ENCODE measurements at places on chromosomes 7 and 10. TPM values are rescaled to one million over a fixed set of nuclear protein-coding genes. Genes with fewer than 3 reads are reported as not detected.

GRCh38 chr7:127904670-127904985 lies 126.6 kb downstream of the LRRC4 start:
- no peak overlapping the region for H3K4me3 ChIP-seq
- peaks cover 6% of the 10 kb centered on the region for H3K36me3 ChIP-seq
- H3K27me3 ChIP-seq: no peaks in the 10 kb centered on the region
- H3K4me1 ChIP-seq: peaks cover 21% of the 10 kb centered on the region
- no peak overlapping the region for H3K27ac ChIP-seq
- no peak for DNase-seq

DNA sequence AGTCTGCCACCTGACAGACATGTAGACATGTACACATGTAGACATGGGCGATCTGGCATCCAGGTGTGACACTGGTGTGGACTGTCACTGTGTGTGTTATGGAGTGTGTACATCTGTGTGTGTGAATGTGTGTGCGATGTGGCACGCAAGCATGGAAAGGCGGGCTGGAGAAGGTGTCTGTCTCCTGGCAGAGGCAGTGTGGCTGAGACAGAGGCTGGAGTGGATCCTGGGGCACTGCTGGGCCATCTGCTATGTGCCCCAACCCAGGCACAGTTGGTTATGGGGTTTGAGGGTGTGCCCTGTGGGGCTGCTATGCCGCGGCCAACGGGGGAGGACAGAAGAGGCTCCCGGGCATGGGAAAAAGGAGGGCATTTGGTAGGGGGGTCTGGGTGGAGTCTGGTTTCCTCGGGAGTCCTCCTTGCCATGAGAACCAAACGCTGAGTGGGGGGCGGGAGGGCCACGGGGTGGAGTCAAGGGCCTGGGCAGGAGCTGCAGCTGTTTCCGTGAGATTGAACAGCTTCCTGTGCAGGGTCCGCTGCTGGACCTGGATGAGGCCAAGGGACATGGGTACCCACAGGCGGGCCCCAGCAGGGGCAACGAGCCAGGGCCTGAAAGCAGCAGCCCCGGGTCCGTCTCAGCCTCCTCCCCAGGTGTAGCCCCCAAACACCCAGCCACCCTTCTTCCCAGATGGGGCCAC lies 1.3 kb downstream of the ELN start:
- peaks cover 10% of the 10 kb centered on the region for H3K4me1 ChIP-seq
- peaks cover 63% of the 10 kb centered on the region for H3K27me3 ChIP-seq
- no peaks in the 10 kb centered on the region for H3K36me3 ChIP-seq
- H3K4me3 ChIP-seq: no peak overlapping the region
- H3K27ac ChIP-seq: no peak overlapping the region
- DNase-seq: no peak

- no peaks in the 10 kb centered on the region for H3K27me3 ChIP-seq
- H3K27ac ChIP-seq: no peak overlapping the region
- no peak for DNase-seq
Measured at GRCh38 chr10:123417414-123417813, 248.7 kb upstream of the GPR26 start.

GRCh38 chr7:90817846-90818245 lies 221.7 kb downstream of the CDK14 start:
- no peaks in the 10 kb centered on the region for H3K27me3 ChIP-seq
- no peaks in the 10 kb centered on the region for H3K36me3 ChIP-seq
- no peak overlapping the region for H3K4me3 ChIP-seq
- no peak overlapping the region for H3K27ac ChIP-seq

The CDNF gene
- polyA plus RNA-seq: 1.1 TPM

The CLDN3 gene
- polyA plus RNA-seq: not detected

GRCh38 chr7:132575419-132575981 lies 770 bp downstream of the PLXNA4 start:
- peaks cover 84% of the 10 kb centered on the region for H3K27me3 ChIP-seq
- peaks cover 3% of the 10 kb centered on the region for H3K4me1 ChIP-seq
- no peaks in the 10 kb centered on the region for H3K36me3 ChIP-seq
- H3K27ac ChIP-seq: no peak overlapping the region
- DNase-seq: no peak
- H3K4me3 ChIP-seq: no peak overlapping the region

- peaks cover 20% of the 10 kb centered on the region for H3K27me3 ChIP-seq
- no peak overlapping the region for H3K4me3 ChIP-seq
- H3K4me1 ChIP-seq: no peaks in the 10 kb centered on the region
Measured at GRCh38 chr7:117478836-117479224, 995 bp upstream of the CFTR start.

- no peak overlapping the region for H3K4me3 ChIP-seq
- peaks cover 6% of the 10 kb centered on the region for H3K27me3 ChIP-seq
- H3K27ac ChIP-seq: no peak overlapping the region
- no peak for DNase-seq
- H3K4me1 ChIP-seq: no peaks in the 10 kb centered on the region
- H3K36me3 ChIP-seq: no peaks in the 10 kb centered on the region
Measured at GRCh38 chr7:104241538-104242209, 33.9 kb upstream of the ORC5 start.

DNA sequence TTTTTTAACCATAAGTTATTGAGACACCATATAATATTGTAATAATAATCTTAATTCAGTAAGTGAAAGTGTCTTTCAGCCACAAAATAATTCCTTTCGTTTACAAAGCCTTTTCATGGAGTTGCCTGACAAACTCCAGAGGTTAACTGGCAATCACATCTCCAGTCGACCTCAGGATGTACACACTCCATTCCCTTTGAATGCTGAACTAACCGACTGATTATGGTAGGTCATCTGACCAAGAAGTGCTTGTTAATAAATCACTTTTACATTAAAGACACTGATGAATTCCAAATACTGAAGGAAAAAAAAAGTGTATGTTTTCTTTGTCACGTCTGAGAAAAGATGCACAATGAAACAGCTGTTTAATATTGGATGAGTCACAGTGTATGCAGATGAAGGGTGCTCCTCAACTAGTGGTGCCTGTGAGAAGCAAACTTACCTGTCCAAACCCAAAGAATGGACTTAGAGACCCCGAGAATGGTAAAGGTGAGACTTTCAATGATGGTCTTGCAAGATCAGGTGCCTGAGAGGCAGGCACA lies 348.1 kb upstream of the VWC2 start:
- DNase-seq: no peak
- H3K27me3 ChIP-seq: no peaks in the 10 kb centered on the region
- H3K36me3 ChIP-seq: no peaks in the 10 kb centered on the region
- no peak overlapping the region for H3K4me3 ChIP-seq
- H3K27ac ChIP-seq: no peak overlapping the region

The PPP2R2D gene
- 42.4 TPM for polyA plus RNA-seq

The TYW1B gene
- polyA plus RNA-seq: 1.9 TPM

The GOLGA7B gene
- polyA plus RNA-seq: 3.6 TPM
